NCI-H2081 (cell line): ENCODE measurements at places on chromosomes 16 and 17.

DNA sequence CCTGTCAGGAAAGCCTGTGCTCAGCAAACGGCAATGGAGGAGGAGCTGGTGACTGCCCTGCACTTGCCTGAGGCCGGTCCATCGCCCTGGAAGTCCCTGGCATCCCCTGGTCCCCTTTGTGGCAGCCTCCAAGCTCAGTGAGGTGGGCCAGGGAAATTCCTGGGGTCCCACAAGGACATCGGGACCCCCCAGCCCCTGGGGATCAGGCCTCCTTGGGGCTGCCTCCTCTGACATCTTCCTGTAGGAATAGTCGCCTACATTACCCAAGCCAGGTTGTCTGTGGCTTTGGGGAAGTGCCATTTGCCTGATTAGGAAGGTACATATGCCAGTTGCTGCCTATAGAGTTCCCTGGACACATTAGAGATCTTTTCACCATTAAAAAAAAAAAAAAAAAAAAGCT is 7.1 kb upstream of the KRT9 start:
- DNase-seq: no peak

- no peak for DNase-seq
These were observed 2.1 kb upstream of the GNA13 start for GRCh38 chr17:65058593-65058992.

- DNase-seq: no peak
These were observed 7.6 kb downstream of the SEZ6L2 start for GRCh38 chr16:29891525-29892457.

DNA sequence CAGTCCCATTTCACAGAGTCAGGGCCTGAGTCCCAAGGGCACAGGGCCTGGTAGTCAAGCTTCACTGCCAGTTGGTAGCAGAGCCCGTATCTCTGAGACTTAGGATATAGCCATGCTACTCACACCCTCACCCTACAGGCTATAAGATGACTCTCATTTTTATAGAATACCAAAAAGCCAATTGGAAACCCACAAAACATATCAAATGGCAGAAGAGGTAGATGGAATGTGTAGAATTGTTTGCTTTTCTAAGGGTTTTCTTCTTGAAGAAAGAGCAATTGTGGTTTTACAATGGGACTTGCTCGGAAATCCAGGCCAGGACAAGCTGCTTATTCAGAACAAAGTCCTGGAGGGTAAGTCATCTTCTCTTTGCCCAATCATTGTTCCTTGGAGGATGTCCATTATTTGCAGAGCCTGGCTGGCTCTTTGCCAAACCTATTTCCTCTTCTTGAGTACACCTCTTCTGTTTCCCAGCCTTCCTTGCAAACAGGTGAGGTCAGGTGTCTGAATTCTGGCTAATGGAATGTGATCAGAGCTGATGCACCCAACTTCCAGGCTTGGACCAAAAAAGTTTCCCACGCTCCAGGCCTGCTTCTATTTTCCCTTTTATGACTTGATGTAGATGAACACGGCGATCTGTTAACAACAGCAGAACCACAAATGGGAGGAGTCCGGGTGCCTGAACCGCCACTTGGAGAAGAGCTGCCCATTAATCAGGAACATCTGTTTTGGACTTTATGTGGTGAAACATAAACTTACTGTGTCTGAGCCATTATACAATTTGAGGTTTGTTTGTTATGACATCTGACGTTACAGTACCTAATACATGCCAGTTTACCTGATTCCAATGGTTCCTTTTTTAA is 16.9 kb upstream of the CCL22 start:
- peak; percentile 1 for DNase-seq

DNA sequence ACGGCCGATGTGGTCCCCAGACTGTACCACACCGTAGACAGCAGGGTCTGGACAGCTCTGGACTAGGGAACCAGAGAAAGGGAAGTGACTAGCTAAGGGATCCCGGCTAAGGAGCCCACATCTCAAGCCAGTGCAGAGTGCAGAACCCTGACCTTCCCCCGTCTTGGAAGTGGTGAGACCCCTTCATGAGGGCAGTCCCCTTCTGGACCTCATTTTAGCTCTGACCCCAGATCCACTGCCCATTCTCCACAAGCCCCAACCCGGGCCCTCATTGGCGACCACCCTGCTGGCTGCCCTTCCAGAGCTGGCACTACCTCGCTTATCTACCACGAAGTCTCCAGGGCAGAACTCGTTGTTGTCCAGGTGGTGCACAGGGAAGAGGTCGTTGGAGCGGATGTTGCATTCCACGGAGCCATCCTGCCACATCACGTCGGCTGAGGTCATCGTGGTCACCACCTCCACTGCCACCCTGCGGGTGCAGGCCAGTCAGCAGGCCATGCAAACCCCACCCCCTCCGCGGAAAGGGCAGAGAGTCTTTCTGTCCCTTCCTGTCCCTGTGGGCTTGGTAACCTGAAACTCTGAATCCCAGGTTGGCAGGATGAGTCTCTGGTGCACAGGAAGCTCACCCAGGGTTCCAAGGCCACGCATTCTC is 14.2 kb downstream of the SPHK1 start:
- no peak for DNase-seq

DNA sequence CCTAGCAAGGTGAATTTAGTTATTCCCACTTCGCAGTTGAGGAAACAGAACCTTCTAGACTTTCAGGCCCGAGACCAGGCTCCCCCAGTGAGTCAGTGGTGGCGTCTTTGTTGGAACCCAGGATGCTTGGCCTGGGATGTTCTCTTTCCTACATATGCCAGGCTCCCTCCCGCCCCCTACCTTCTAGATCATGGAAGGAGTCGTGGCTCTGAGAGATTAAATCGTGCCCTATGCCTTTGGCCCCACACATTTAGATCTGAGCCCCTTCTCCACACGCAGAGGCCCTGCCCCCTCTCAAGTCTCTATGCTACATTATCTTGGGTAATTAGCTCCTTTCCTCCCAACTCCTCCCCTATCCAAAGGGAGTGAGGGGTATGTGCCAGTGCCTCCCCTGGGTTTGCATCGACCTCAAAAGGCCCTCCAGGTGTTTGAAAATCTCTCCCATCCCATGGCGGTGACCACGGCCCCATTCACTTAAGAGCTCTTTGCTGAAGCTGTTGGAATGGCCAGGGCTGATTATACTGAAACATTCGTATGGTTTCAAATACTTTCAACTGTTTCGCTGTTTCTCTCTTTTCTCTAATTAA is 3.0 kb downstream of the NGFR start:
- DNase-seq: no peak

DNA sequence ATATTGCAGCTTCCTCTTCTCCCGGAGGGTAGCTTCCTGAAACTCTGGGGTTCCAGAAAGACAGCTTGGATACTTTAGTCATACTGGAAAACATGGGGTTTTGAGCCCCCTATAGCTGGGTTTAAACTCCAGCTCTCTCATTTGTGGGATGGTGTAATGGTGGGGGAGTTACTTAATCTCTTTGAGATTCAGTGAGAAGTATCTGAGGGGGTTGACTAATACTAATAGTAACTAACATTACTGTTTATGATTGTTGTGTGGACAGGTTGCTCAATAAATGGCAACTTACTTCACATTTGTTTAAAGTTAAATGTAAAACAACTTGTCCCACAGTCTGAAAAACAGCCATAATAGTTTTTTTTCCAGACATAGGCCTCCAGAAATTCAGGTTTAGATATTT is 5.1 kb upstream of the SUZ12 start:
- no peak for DNase-seq

- DNase-seq: no peak
These were observed 1.5 kb downstream of the TEX2 start for GRCh38 chr17:64261417-64262145.

DNA sequence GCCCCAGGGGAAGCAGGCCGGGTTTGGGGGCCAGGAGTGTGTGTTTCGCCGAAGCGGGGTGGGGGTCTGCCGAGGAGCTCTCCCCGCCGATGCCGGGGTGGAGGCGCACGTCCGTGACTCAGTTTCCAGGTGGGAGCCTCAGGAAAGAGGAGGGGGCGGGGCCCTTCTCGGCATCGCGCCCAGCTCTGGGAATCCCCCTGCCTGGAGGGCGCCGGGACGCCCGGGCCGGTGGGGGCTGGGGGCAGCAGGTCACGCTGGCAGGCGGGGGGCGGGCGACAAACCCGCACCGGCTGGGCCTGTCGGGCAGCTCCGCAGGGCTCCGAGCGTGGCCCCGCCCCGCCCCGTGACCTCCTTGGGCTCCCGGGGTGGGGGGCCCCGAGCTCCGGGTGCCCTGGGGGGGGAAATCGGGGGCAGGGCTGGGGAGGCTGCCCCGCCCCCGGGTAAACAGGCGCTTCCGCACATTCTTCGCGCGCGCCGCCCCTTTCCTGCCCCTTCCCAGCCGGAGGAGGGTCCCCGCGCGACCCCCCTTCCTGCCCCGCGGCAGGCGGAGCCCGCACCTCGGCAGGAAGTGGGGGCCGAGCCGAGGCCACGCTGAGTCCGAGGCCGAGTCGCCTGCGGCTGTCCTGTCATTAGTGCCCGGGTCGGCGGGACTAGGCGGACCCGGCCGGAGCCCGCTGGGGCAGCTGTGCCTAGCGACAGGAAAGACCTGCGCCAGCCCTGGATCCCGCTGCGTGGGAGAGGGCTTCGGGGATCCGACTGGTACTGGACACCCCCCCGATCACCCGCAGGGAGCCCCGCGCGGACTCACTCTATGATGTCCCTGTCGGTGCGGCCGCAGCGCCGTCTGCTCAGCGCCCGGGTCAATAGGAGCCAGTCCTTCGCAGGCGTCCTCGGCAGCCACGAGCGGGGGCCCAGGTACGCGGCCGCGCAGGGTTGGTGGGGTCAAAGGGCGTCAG is 9.3 kb downstream of the RIPOR1 start:
- no peak for DNase-seq

- DNase-seq: no peak
These were observed 45.1 kb downstream of the IRX3 start for GRCh38 chr16:54241525-54241924.

DNA sequence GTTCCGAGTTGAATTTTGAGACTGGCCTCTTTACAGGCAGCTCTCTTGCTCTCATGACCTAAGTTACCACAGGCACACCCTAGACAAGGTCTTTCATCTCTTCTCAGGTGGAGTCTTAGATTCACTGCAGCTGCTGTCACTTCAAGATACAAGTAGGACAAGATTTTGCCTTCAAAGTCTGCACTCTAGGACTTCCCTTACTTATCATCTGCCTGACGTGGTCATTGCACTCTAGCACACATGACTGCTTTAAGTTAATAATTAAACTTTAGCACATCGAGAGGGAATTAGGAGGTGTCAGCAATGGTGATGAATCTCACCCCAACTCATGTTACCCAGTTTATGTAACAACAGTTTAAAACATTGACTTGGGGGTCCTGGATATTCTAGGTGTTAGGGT is 25.6 kb downstream of the RNF135 start:
- no peak for DNase-seq

DNA sequence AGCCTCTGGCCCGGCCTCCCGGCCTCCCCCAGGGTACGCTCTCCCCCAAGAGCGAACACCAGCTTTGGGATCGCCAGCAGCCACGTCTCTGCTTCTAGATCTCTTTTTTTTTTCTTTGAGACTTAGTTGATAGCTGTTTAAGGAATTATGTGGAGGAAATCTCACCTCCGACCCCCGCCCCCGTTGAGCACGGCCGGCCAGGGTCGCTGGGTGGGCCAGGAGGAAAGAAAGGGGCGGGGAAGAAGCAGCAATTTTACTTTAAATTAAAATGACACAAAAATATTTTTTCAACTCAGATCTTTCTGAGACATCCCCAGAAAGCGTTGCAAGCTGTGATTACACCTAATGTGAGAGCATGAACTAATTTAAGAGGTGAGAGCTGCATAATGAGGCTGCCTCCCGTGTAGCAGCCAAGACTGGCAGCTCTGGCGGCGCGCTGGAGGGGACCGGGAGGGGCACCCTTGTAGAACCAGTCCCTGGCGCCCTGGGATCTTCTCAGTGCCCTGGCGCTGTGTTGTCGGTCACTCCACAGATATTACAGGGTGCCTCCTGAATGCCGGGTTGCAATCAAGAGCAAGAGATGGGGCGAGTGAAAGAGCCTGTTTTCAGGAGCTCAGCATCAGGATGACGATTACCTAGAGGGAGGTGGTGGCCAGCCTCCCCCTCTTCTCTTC is 1.9 kb upstream of the CBLN1 start:
- no peak for DNase-seq

DNA sequence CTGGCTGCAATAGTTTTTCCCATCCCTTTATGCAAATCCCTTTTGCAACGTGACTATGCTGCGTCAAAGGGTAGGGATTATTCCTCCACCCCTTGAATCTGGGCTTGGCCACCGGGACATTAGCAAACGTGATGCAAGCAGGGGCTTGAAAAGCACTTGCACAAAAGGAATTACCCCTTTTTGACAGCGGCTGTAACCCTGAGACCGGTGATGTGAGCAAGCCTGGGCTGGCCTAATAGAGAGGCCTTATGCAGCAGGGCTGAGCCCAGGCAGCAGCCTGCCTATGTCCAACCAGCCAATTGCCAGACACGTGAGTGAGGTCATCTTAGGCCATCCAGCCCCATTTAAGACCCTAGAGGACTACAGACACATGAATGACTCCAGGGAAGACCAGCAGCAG is 30.4 kb upstream of the PAFAH1B1 start:
- DNase-seq: no peak

GRCh38 chr17:82495844-82496528 is 23.5 kb upstream of the FOXK2 start:
- peak; percentile 34 for DNase-seq

DNA sequence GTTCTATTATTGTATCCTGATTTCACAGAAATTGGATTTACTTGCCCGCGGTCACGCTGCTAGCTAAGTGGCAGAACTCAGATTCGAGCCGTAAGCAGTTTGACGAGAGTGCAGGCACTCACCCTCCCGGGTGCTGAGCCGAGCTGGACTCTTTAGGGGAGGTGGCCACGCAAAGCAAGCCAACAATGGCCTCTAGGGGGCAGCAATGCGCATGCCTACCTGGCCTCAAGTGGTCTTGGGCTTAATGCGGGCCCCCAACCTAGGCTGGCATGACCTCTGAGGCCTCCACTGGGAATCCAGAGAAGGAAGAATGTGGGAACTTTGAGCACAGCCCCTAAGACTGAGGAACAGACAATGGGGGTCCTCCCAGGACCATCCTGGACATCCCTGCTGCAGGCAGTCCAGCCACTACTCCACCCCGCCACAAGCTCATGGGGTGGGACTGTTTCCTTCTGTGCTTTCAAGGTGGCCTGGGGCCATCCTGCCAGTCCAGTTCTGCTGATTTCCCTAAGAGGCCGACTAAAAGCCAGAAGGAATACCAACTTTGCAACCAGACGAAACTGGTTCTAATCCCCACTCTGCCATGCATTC is 276.5 kb downstream of the XYLT1 start:
- no peak for DNase-seq

DNA sequence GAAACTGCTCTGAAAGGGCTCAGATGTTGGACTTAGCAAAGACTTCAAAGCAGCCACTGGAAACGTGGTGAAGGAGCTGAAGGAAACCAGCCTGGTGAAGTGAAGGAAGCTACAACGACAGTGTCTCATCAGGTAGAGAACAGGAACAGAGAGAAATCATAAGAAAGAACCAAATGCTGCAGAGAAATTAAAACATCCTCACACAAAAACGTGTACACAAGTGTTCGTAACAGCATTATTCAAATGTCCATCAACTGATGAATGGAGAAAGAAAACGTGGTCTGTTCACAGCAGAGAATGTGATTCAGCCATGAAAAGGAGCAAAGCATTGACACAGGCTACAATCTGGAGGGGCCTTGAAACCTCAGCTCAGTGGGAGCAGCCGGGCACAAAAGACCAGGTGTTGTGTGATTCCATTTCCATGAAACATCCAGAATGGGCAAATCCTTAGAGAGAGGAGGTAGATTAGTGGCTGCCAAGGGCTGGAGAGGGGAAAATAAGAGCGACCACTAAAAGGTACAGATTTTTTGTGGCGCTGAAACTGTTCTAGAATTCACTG is 26.9 kb downstream of the IFT140 start:
- no peak for DNase-seq

GRCh38 chr16:50800074-50800473 is 58.2 kb downstream of the CYLD start:
- no peak for DNase-seq

- DNase-seq: no peak
These were observed 72.8 kb downstream of the MYH11 start for GRCh38 chr16:15783985-15784384.
